ENCODE measurements at places on chromosomes 11 and 22.

DNA sequence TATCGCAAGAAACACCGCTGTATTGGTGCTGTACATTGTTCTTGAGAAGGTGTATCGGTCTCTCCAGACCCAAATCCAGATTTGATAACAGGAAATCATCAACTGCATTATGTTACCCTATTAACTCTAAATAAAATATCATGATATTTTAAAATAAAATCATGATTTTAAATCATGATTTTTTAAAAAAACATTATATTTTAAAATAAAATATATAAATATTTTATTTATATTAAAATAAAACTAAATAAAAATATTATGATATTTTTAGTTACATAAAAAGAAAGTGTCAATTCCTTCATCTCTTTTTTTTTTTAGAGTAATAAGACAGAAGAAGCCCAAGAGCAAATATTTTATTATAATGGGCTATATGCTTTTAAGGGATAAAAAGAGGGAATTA, 27.6 kb downstream of the RBMXL2 start:
- no peak for DNase-seq

- DNase-seq, result no peak
These were observed 38.8 kb upstream of the TPBGL start for GRCh38 chr11:75201771-75202170.

DNA sequence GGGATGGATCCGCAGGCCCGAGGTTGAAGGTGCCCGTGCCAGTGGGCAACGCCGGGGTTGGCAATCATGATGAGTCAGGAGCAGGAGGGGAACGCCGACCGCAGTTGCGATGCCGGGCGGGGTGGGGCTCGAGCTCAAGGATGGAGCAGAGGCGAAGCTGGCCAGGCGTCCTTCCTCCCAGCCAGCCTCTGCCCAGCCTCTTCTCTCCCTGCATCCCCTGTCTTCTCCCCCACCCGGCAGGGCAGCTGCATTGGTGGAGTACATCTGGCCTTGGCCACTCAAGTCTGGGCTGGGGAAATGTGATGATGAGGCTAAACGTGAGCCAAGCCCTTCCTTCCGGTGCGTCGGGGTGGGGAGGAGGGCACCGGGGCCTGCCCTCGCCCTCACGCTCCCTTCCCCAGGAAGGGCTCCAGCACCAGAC, 3.9 kb downstream of the IFITM10 start:
- DNase-seq, result no peak

GRCh38 chr11:44308923-44309477, 939 bp downstream of the ALX4 start:
- no peak for DNase-seq

DNA sequence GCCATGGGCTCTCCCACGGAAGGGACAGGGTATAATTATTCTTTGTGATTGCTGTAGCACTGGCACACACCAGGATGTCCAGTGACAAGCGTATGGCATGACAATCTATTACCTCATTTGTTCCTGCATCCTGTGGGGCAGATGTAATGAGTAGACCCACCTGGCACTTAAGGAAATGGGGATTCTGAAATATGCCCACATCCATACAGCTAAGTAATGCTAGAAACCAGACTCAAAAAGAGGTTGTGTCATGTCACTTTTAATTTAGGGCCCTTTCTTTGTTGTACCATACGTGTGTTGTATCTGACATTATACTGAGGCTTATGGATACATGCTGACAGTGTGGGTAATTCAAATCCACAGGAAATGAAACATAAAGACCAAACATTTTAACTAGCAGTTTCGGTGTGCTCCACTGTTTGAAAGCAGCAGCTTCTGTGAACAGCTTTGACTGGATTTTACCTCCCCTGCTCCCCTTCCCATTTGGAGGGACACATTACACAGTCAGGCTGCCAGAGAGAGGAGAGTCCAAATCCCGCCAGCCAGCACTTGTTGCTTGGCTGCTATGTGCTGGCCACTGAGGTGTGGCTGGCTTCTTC, 21.2 kb downstream of the GRAMD1B start:
- DNase-seq, result no peak

GRCh38 chr11:68150037-68150436, 28.8 kb upstream of the CHKA start:
- DNase-seq, result peak; percentile 60

DNA sequence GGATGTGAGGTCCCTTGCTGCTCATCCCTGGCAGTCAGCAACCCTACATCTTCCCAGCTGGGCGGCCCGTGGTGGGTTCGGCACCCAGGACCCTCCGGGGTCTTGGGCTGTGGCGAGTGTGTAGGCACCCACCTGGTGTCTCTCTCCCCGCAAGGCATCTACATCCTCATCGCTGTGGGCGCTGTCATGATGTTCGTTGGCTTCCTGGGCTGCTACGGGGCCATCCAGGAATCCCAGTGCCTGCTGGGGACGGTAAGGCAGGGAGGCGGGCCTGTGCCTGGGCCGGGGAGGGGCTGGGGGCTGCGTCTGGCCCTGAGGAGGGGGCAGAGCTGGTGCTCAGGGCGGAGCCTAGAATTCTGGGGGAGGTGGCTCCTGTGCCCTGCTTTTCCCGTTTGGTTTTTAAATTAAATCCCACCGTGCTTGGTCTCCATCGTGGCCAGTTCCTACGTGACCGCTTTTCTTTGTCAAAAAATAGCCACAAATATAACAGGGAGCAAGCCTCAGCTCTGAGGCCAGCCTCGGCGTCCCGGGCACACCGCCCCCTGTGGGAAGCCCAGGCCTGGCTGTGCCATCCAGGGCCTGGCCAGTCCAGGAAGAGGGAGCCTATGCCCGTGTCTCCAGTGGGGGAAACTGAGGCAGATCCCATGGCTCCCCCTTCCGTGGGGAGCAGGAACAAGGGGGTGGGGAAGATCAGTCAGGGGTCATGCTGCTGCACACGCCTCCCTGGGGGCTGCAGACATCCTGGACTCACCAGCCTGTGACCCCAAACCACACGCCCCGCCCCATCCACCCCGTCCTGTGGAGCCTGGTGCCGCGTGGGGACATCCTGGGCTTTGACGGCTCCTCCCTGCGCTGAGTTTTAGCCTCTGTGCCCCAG, 6.4 kb upstream of the TSSC4 start:
- no peak for DNase-seq

DNA sequence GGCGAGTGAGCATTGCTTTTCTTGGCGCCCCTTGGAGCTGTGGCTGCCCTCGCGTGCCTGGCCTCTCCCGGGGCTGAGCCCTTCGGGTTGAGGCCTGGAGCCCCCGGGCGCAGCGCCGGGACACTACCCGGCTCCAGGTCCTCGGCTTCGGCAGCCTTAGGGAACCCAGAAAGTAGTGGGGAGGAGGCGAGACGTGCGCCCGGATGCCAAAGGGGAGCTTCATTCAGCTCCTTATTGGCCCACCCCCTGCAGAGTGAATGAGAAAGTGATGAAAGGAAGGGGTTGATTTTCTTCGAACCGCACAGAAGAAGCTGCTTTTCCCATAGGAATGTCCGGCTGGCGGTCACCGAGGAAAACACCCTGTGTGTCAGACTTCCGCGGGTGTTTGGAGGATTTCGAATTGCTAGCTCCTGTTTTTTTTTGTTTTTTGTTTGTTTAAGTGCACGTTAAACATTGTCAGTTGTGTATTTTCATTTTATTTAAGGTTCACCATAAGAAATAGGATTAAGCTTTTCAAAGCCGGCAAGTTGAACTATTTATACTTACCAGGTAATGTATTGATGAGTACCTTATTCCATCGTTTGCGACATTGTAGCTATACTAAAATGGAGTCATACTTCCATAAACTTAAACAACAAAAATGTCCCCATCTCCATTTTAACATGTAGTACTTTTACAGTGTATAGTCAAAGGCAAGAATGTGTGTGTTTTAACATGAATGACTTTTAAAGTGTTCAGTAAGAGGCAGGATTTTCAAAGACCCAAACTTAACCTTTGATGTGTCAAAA, 841 bp upstream of the EIF4G2 start:
- peak; percentile 69 for DNase-seq

DNA sequence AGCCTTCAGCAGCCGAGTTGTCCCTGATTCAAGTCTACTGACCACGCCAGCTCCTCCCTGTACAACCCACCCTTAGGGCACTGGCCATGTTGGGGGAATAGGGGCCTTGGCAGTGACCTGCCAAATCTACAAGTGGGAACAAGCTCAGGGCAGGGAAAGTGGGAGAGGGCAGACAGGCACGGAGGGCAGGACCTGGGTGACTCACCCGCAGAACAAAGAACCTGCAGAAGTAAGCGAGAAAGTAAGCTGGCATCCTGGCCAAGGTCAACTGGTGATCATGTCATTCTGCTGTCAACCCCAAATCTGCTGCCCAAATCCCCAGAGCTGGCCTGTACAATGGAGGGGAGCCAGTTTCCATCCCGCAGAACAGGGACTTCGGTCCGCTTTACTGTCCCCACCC, 7.9 kb upstream of the SCGB1A1 start:
- DNase-seq, result no peak

GRCh38 chr11:100815787-100816330, 128.8 kb downstream of the ARHGAP42 start:
- DNase-seq, result no peak

DNA sequence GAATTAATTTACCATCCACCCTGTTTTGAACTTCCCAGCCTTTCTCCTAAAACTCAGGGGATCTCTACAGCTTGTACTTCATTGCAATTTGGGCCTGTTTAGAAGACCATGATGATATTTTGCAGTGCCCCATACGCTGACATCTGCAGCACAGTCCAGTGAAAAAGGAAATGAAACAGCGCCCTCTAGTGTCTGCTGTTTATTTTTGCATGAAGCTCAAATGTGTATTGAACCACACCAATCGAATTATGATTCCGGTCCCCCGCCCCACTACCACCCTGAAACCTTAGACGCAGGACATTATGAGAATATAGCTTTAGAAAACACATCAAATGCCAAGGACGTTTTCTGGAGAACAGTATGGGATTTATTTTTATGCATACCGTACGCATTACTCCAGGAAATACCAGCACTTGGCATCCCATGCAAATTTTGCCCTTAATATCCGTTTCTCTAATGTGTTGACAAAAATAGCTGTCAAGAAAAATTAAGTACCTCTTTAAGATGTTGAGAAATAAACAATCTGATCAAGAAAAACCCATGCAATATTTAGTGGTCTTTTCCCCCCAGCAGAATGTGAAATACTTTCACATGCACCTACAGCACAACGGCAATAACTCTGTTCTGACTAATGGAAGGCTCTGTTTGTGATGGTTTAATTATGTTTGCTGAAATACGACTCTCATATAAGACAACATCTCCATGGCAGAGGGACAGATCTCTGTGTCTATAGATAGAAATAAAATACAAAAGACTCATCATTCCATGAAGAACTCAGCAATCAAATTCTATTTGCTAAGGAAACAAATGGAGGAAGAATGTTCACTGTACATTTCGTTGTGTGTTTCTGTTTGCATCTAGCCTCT, 93.9 kb downstream of the TECTA start:
- DNase-seq, result peak; percentile 78

- no peak for DNase-seq
These were observed 427.5 kb downstream of the METTL15 start for GRCh38 chr11:28535677-28536076.

DNA sequence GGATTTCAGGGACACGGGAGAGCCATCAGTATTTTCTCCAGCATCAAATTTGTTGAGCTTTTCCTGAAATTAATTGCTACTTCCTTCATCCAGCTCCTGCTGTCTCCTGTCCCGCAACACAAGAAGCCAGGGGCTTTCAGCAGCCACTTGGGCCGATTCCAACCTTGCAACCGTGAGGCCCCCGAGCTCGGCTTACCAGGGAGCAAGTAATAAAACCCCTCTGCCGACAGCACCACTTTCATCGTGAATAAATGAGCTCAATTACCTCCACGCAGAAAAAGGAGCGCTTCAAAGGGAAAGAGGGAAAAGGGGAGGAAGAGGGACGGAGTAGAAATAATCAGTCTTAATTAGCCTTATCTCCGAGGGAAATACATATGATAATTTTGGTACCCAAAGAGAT, 76.6 kb downstream of the CELSR1 start:
- no peak for DNase-seq

DNA sequence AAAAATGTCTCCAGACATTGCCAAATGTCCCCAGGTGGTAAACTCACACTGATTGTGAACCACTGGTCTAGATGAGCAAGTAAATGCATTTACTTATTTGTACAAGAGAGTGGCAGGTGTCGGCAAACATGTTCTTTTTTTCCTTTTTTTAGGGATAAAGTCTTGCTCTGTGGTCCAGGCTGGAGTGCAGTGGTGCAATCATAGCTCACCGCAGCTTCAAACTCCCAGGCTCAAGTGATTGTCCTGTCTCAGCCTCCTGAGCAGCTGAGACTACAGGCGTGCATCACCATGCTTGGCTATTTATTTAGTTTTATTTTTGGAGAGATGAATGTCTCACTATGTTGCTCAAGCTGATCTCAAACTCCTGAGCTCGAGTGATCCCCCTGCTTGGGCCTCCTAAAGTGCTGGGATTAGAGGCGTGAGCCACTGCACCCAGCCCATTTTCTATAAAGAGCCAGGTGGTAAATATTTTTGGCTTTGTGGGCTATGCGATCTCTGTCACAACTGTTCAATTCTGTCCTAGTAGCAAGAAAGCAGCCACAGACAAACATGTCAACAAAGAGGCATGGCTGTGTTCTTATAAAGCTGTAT, 1.4 kb downstream of the VPREB1 start:
- DNase-seq, result no peak

DNA sequence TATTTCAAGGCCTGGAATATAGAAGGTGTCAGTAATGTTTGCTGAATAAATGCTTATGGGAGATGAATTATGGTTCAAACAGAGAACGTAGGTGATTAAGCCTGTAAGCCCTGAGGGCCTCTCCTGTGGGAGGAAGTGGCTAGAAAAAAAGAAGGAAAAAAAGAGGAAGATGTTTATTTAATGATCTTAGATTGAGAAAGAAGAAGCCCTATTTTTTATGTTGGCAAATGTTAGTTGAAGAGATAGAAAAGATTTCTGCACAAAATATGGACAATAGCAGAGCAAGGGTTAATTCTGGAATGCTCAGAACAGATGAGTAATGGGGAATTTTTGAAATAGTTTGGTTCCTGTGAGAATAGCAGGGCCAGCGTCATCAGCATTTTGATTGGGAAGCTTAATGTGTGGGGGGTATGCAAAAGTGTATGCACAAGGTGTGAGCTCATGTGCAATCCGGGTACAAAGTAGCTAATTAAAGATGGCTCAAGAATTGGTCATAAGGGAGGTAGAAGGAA, 95.7 kb downstream of the TEAD1 start:
- DNase-seq, result peak; percentile 87

GRCh38 chr11:95331161-95331560, 100.2 kb upstream of the SESN3 start:
- no peak for DNase-seq

- DNase-seq, result no peak
These were observed 40.3 kb downstream of the CSNK2A3 start for GRCh38 chr11:11312738-11313137.

DNA sequence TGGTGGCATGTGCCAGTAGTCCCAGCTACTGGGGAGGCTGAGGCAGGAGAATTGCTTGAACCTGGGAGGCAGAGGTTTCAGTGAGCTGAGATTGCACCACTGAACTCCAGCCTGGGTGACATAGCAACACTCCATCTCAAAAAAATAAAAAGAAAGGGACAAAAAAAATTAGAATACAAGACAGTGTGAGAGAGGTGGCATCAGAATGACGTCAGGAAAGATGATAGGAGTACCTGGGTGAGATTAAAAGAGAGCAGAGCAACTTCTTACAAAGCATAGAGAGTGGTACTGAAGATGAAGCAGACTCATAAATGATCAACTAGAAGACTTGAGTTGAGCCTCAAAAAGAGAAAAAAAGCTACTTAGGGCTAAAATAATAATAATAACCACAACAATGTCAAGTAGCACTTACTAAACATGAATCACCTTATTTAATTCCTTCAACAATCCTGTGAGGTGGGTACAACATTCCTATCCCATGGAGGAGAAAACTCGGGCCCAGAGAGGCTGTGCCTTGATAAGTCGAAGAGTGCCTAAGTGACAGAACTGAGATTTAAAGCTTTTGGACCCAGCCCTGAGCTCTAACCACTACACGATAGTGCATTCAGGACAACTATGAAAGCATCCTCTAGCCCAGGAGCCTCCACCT, 5.2 kb upstream of the SLN start:
- no peak for DNase-seq

Data from fibroblast of the aortic adventitia (primary cell).